ENCODE measurements at places on chromosomes 5 and 9.

DNA sequence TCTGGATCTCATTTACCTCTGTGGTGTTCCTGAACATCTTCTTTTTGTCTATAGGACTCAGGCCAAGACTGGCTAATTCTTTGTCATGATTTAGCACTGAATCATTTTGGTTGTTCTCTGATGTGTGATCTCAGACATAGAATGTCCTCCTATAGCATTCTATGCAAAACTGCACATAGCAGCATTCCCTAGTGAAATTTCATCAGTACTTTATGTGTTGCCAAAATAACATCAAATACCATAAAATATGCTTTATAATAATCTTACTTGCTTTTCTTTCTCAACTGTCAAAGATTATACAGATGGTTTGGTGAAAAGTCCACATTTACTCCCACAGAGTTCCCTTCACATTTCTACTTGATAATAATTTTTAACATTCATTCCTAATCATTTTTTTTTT, 115.7 kb upstream of the MPDZ start:
- DNase-seq, result no peak

GRCh38 chr9:2231829-2232228, 216.7 kb downstream of the SMARCA2 start:
- DNase-seq, result peak; percentile 84

DNA sequence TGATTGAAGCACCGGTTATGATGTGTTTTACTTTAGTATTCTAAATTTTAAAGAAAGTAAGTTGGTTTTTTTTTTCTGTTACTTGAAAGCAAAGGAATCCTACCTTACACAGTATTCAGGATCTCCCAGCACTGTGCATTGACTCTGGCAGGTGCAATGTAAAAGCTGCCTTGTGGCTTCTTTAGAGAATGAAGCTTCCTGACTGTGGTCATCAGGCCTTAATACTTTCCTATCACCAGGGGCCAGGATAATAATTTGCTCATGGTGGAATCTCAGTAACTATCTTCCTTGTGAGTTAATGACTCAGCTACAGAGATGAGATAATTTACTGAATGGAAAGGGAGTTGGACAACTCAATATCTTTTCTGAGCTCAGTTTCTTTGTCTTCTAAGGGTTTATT, 435.5 kb upstream of the ZNF608 start:
- DNase-seq, result no peak

- DNase-seq, result no peak
These were observed 141.1 kb upstream of the SH3GL2 start for GRCh38 chr9:17437813-17438212.

GRCh38 chr5:51983161-51983560, 599.9 kb downstream of the ISL1 start:
- DNase-seq, result no peak

DNA sequence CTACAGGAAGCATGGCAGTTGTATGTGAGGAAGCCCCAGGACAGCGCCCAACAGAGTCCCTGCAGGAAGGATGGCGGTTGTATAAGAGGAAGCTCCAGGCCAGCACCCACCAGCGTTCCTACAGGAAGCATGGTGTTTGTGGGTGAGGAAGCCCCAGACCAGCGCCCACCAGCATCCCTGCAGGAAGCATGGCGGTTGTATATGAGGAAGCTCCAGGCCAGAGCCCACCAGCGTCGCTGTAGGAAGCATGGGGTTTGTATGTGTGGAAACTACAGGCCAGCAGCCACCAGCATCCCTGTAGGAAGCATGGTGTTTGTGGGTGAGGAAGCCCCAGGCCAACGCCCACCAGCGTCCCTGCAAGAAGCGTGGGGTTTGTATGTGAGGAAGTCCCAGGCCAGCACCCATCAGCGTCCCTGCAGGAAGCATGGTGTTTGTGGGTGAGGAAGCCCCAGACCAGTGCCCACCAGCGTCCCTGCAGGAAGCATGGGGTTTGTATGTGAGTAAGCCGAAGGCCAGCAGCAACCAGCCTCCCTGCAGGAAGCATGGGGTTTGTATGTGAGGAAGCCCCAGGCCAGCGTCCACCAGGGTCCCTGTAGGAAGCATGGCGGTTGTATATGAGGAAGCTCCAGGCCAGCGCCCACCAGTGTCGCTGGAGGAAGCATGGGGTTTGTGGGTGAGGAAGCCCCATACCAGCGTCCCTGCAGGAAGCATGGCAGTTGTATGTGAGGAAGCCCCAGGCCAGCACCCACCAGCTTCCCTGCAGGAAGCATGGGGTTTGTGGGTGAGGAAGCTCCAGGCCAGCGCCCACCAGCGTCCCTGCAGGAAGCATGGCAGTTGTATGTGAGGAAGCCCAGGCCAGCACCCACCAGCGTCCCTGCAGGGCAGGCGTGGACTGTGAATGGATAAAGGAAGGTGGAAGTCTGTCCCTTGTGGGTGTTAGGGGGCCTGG, 79.0 kb downstream of the DAP start:
- no peak for DNase-seq

GRCh38 chr5:135391116-135391868, 7.7 kb downstream of the MACROH2A1 start:
- DNase-seq, result peak; percentile 96

DNA sequence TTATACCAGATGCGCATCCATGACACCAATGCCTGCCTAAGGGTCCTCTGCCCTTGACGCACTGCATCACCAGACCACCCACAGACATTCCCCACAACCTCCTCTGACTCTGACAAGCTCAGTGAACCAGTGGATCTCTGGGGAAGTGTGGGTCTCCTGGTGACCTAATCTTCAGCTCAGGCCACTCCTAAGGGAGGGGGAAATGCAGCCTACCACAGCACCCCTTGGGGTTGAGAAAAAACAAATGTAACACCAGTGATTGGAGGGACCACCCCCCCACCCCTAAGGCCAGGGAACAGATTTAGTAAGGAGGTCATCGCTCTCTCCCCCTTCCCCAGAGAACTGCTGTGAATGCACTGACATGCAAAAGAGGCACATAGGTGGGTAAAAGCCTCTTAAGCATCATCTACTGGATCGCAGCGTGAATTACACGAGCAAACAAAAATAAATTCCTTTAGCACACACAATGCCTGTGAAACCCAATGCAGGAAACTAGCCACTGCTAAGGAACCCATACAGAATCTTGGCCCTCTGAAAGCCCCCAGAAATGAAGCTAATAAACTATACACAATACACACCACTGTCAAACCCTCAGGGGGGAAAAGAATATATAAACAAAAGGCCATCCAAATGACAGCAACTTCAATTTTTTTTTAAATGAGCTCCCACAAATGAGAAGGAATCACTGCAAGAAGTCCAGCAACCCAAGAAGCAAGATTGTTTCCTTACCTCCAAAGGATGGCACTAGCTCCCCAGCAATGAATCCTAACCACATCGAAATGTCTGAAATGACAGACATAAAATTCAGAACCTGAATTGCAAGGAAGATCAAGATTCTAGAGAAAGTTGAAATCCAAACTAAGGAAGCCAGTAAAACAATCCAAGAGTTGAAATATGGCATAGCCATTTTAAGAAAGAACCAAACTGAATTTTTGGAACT, 513.7 kb upstream of the PTGER4 start:
- no peak for DNase-seq

- no peak for DNase-seq
These were observed 140.5 kb upstream of the TARS1 start for GRCh38 chr5:33300209-33300742.

GRCh38 chr5:155919725-155920124, 407.2 kb upstream of the SGCD start:
- no peak for DNase-seq

- peak; percentile 31 for DNase-seq
These were observed 156.4 kb downstream of the EFNA5 start for GRCh38 chr5:107514305-107514704.

- DNase-seq, result no peak
These were observed 129.4 kb downstream of the GHR start for GRCh38 chr5:42552597-42552996.

GRCh38 chr5:23655674-23656073, 148.3 kb downstream of the PRDM9 start:
- DNase-seq, result no peak

- no peak for DNase-seq
These were observed 133.8 kb downstream of the RAB3C start for GRCh38 chr5:58716713-58717112.

DNA sequence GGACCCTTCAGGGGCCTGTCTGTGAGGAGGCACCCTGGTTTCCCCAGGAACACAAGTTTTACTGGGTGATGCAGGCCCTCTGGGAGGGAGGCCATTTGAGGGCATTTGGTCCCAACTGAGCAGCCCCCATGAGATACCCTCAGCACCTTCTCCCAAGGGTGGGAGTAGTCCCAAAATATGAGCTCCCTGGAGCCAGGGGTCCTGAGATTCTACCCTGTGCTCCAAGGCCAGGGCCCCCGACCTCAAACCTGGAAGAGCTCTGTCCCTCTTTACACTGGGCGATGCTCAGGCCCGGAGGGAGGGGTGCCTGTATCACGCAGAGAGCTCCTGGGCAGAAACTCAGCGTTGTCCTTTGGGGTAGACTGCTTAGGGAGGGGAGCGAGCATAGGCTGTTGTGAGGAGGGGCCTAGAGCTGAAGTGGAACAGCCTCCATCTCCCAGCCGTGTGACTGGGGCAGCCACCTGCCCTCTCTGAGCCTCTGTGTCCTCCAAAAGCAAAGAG, 64.0 kb upstream of the SYNPO start:
- DNase-seq, result no peak

DNA sequence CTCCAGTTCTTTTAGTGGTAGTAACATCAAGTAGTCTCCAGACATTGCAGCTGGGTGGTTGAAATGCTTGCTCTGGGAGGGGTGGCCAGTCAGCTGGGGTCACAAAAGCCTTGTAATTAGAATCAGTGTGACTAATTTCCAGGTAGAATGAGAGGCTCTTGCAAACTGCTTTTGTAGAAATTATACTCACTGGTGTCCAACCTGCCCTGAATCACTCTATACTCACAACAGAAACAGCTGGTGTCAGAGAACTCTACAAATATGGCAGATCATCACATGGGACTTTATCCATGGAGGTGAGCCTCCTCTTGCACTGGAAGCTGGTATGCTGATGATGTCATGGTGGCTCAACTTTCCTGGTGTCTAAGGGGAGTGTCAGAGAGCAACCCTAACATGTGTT, 71.3 kb downstream of the SH3TC2 start:
- no peak for DNase-seq

GRCh38 chr5:102040326-102040725, 255.8 kb downstream of the SLCO4C1 start:
- no peak for DNase-seq

- DNase-seq, result no peak
These were observed 319.9 kb downstream of the RAB3C start for GRCh38 chr5:58902765-58903164.

All from astrocyte of the hippocampus (primary cell).